Stimulated activated CD4-positive, alpha-beta T cell treated with anti-CD3 and anti-CD28 coated beads, Interleukin-15, amount 100 ng/mL, for 24 hours (primary cell): ENCODE measurements at places on chromosomes 11 and 22.

- DNase-seq = peak; percentile 93
These were observed 65.1 kb downstream of the ETS1 start for GRCh38 chr11:128522055-128522942.

GRCh38 chr11:257766-258493 is 20.3 kb upstream of the NLRP6 start:
- no peak for DNase-seq

DNA sequence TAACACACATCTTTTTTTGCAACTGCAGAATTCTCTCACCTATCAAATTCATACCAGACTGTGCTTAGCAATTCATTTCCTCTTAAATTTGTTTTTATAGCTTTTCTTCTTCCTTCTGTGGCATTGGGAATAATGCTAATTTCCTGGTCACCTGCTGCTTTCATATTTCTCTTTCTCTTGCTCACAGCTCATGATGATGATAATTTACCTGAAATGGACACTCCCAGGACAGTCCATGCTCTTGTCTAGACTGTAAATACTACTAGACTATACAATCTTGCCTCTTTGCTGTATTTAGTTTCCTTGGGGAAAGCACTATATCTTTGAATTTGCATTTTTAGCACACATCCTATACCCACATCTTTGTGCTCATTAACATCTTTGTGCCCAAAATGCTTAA is 15.5 kb downstream of the CASP5 start:
- no peak for DNase-seq

DNA sequence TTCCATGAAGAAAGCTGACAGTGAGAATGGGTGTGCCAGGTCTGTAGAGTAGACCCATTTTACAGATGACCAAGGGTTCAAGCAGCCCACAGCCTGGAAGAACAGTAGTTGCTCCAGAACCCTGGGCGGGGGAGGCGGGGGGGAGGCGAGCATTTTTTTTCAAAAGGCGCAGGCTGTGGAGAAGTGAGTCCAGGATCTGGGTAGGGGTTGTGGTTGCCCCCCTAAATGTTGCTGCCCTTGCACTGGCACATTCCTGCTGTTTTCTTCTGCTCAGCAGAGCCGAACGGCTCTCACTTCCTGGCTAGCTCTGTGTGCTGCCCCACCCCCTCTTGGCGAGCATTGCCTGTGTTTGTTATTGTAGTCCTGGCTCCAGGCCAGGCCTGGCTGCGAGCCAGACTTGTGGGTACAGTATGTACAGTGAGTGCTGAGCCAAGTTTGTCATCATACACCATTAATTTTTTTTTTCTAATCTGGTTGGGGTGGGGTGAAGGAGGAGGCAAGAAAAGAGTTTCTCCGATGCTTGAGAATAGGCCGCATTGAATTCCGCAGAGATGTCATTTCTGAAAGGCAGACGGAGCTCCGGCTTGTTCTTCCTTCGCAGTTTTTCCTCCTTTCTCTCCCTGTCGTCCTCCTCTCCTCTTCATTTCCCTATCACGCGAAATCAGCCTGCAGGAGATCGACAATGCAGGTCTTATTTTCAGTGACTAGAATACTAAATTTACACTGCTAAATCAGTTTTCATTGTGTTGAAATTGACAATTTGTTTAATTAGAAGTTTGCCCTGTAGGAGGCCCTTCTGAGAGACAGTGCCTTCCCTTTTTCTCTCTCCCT is 100.5 kb downstream of the ZBTB16 start:
- DNase-seq = peak; percentile 88

GRCh38 chr11:117520201-117520600 is 192.5 kb downstream of the CEP164 start:
- no peak for DNase-seq

- DNase-seq = no peak
These were observed 129.0 kb downstream of the NECTIN1 start for GRCh38 chr11:119599864-119600541.

DNA sequence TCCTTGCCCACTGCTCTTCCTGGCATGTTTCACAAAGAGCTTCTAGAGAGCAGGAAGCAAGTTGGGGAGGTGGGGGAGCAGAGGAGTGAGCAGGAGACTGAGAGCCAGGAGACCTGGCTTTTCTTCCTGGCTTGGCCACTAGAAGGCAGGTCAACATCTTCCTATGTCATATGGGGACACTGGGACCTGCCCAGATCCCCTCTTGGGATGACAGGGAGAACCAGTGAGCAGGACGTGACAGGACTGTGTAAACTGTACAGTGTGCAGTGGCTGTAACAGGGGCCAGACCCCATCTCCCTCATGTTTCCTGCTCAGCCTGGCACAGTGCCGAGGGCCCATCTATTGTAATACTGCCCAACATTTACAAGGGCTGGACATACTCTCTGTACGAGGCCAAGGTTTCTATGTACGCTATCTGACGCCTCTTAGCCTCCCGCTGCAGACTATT is 29.4 kb downstream of the GDPD5 start:
- DNase-seq = no peak

GRCh38 chr11:30333405-30333804 is 10.5 kb downstream of the ARL14EP start:
- no peak for DNase-seq

- no peak for DNase-seq
These were observed 2.1 kb downstream of the FXYD6 start for GRCh38 chr11:117874253-117874909.

DNA sequence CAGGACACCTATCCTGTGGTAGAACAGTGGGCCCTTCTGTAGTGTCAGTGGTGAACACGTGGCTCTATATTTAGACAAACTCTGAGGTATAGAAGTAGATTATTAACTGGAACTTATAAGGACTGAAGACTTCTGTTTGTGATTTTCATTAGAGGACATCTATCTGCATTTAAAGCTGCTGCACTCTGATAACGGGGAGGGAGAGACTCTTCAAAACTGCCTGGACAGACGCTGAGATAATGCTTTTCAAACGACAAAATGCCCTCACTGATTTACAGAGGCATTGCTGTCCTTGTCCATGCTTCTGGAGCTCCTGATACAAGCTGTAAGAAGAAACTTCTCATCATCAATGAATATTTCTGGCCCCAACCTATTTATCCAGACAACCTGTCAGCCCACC is 425.2 kb downstream of the OPCML start:
- no peak for DNase-seq

GRCh38 chr11:34787895-34788294 is 128.3 kb downstream of the APIP start:
- DNase-seq = no peak

DNA sequence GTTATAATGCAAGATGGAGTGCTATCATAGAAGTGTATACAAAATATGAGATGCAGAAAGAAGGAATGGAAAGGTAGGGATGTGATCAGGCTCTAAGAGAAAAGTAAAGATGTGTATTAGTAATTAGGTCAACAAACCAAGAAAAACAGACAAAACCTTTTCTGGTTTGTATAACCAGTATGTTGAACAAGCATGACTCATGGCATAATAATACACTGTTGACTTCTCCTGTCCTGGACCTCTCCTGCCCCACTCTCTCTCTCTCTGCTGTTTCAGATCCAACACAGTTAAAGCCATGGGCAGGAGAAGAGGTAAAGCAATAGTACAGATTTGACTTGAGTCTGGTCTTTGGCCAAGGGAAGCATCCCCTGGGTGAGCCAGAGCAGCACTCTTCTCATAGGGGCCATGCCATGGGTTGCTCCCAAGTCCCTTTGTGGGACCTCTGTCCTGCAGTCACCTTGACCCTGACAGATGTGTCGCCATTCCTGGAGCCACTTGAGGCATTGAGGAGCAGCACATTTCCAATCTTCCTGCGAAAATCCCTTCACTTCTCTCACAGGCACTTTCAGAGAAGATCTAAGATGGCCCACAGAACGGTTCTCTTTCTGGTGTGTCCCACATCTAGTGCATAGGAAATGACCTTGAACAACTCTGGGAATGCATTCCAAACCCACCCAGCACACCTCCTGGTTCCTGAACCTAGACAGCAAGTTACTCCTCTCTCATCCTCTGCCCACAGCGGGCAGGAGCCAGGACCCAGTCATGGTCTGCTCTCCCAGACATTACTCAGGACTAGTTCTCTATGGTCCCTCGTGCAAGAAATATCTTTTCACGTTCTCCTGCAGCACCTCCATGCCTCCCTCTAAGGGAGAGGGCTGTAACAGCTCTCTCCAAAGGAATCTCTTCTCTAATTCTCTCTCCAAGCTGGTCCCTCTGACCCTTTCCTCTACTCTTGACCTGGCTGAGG is 58.2 kb upstream of the PRSS23 start:
- no peak for DNase-seq

DNA sequence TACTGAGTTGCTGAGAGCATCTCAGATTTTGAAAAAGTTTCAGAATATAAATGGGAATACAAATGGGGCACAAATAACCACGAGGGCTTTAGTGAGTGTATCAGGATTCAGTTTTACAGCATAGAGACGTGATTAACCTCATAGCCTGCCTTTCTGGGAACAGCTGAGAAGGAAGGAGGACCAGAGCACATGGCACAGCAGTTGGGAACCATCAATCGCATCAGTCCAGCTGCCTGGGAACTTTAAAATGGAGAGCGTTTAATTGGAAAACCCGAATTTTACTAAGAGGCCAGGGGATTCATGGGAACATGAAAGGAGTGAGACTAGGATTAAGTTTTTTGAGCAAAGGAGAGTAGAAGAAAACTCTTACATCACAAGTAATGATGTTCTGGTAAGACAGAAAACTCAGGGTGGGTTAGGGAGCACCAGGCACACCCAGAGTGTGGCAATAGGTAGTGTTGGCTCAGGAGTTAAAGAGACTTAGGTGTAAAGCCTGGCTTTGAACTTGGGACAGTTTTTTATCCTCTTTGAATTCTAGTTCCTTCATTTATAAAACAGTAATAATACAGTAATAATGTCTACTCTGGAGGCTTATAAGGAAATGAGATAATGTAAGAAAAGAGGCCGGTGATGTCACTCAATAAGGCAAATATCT is 40.2 kb downstream of the FZD4 start:
- no peak for DNase-seq

GRCh38 chr11:120079750-120080610 is 57.9 kb downstream of the TRIM29 start:
- DNase-seq = peak; percentile 39

GRCh38 chr11:2122222-2122906 is 16.8 kb downstream of the IGF2 start:
- DNase-seq = no peak

GRCh38 chr11:65802841-65803240 is 16.0 kb downstream of the OVOL1 start:
- DNase-seq = no peak

- DNase-seq = no peak
These were observed 66.4 kb downstream of the DGCR2 start for GRCh38 chr22:19055801-19056200.

- DNase-seq = no peak
These were observed 19.2 kb downstream of the DTX4 start for GRCh38 chr11:59191095-59191494.

DNA sequence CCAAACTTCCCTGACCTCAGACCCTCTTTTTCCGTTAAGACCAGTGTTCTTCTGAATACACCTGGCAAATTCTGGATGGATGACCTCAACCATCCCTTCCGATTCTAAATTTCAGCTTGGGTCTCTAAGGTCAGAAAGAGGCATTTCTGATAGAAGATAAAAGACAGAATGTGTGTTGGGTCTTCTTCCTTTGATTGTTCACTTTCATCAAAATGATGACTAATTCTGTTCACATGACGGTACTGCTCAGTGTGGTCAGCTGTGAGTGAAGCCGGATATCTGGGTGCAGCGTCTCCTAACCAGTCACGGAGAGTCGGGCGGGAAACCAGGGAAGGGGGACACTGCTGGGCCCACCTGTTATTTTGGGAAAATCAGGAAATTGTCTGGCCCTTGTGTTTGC is 151.6 kb upstream of the NAV2 start:
- no peak for DNase-seq

GRCh38 chr22:37623075-37624016 is 14.7 kb downstream of the GGA1 start:
- DNase-seq = peak; percentile 79

- DNase-seq = no peak
These were observed 2.9 kb downstream of the MYO7A start for GRCh38 chr11:77130763-77131513.

DNA sequence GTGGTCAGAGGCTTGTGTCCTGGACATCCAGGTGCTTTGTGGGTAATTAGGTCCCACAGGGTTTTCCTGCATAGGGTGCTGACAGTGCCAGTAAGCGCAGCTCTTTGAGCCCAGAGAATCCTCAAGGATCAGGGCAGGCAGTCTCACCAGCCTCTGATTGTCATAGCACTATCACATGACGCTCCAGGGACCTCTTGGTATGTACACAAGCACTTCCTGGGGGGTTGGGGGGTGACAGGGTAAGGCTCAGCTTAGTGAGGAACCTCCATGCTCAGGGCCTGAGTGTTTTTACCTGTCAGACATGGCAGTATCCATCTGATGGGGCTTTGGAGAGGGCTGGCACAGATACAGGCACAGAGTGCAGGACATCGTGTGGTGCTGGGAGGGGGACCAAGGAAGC is 27.9 kb upstream of the SUSD2 start:
- DNase-seq = peak; percentile 34

DNA sequence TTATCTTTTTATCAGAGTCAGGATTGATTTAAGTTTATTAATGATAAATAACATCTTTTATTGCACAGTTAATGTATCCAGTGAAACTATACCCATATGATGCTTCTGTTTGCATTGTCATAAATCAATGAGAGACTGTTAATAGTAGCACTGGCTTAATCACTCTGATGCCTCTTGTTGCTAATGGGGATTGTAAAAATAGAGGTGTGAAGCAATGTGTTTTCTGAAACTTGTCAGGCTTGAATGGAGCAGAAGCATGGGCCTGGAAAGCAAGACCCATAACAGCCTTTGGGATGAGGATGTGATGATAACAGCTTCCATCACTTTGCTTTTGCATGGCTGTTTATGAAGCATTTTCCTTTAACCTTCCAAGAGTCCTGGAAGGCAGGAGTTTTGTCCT is 319.7 kb downstream of the DDX10 start:
- DNase-seq = no peak

- no peak for DNase-seq
These were observed 619.8 kb downstream of the JRKL start for GRCh38 chr11:97009613-97010012.

- no peak for DNase-seq
These were observed 91.9 kb upstream of the BID start for GRCh38 chr22:17866127-17866526.

DNA sequence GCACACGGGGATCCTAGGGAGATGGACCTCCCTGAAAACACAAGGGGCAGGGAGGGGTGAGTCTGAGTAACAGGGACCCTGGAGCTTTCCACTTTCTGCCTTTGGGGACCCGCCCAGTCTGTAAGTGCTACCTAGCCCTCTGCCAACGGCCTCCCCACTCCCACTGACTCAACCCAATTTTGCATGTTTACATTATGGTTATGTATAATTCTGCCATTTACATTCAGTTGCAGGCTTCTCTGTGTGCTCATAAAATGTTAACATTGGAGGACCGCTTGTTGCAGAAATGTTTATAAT is 105.8 kb downstream of the DSCAML1 start:
- no peak for DNase-seq

- DNase-seq = no peak
These were observed 48.6 kb downstream of the ZNRF3 start for GRCh38 chr22:28931844-28932567.

GRCh38 chr11:17645190-17645970 is 74.0 kb upstream of the MYOD1 start:
- DNase-seq = no peak
